ENCODE measurements at places on chromosomes 1 and 21.

GRCh38 chr1:206059355-206059915 lies 6.5 kb downstream of the RHEX start:
- no peak overlapping the region for H3K4me3 ChIP-seq
- H3K36me3 ChIP-seq = no peaks in the 10 kb centered on the region
- H3K27me3 ChIP-seq = no peaks in the 10 kb centered on the region
- DNase-seq = no peak

DNA sequence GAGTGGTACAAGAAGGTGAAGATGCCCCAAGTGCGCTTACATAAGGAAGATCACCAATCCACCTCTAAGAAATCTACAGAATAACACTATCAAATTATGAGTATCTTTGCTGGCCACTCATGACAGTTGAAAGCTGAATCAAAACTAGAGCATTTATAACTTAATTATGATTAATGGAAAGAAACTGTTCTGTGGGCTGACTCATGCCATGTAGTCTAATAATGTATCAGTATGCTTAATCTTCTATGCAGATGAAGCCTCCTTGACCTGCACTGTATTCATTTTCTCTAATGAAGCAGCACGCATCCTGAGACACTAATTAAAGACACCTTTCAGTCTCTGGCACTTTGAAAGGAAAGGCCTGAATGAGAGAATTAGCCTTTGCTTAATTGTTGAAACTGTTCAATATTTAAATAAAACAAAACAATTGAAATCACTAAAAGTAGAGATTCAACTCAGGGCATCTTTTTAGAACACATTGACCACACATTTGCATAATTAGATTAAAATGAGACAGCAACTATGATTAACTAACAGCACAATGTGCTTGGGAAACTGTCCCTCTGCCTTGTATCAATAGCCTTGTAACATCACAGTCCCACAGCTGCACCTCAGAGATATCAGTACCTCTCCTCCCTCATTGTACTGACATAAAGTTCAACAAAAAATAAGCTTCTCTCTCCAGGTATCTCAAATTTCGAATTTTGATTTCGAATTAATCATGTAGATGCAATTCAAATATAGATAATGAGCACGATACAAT lies 105.6 kb downstream of the NTPCR start:
- no peak for DNase-seq
- H3K4me3 ChIP-seq = no peak overlapping the region
- H3K27ac ChIP-seq = no peak overlapping the region
- no peaks in the 10 kb centered on the region for H3K27me3 ChIP-seq
- H3K36me3 ChIP-seq = no peaks in the 10 kb centered on the region
- H3K4me1 ChIP-seq = no peaks in the 10 kb centered on the region

GRCh38 chr21:46295996-46296752 lies 10.0 kb downstream of the YBEY start:
- H3K4me1 ChIP-seq = peaks cover 9% of the 10 kb centered on the region
- peaks cover 12% of the 10 kb centered on the region for H3K36me3 ChIP-seq
- H3K4me3 ChIP-seq = peak overlapping the region; percentile 9
- H3K27ac ChIP-seq = peak overlapping the region; percentile 62

GRCh38 chr1:16608838-16609560 lies 4.4 kb downstream of the NBPF1 start:
- peaks cover 34% of the 10 kb centered on the region for H3K36me3 ChIP-seq
- no peak for DNase-seq
- no peak overlapping the region for H3K4me3 ChIP-seq
- peaks cover 16% of the 10 kb centered on the region for H3K4me1 ChIP-seq
- no peak overlapping the region for H3K27ac ChIP-seq

DNA sequence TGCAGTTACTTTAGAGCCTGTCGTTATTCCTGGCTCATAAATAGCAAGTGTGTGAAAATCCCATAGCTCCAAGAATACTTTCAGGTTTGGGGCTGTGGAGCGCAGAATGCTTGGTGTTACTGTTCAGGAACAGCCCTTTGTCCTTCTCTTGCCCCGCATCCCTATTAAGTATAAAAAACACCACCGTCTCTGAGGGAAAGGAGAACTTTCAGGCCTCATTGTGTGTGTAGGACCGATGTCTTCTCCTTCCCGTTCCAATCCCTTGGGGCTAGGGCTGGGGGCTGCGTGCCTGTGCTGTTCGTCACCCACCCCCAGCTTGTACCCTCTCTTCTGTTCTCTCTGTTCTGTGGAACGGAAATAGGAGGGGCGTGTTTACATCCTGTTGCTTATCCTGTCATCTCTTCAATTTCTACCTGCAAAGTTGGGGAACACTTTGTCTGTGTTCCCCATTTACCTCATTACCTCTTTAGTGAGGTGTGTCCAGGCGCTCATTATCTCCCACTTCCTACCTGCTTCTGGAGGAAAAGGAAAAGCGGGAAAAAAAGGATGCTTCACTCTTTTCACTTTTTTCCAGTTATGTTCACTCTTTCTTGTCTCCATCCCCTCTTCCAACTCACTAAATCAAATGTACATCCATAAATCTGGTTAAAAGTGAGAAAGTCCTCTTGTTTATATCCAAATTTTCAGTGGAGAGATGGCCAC lies 788 bp upstream of the TXNIP start:
- peak overlapping the region; percentile 63 for H3K4me3 ChIP-seq
- H3K4me1 ChIP-seq = peaks cover 31% of the 10 kb centered on the region
- no peaks in the 10 kb centered on the region for H3K27me3 ChIP-seq
- peak; percentile 63 for DNase-seq
- peak overlapping the region; percentile 97 for H3K27ac ChIP-seq

- no peak for DNase-seq
- H3K4me3 ChIP-seq = no peak overlapping the region
- H3K27me3 ChIP-seq = no peaks in the 10 kb centered on the region
- no peaks in the 10 kb centered on the region for H3K4me1 ChIP-seq
- no peak overlapping the region for H3K27ac ChIP-seq
These were observed 28.4 kb downstream of the FCRL5 start for GRCh38 chr1:157523774-157524493.
